ENCODE measurements at places on chromosomes 2 and 18. TPM values are rescaled to one million over a fixed set of nuclear protein-coding genes. Genes with fewer than 3 reads are reported as not detected.

GTF3C2 gene
- total RNA-seq = 83.9 TPM

AOX1 gene
- not detected for total RNA-seq

IGFBP5 gene
- total RNA-seq = not detected

DPYSL5 gene
- total RNA-seq = not detected

GRCh38 chr18:74154716-74155115 is 6.4 kb downstream of the TIMM21 start:
- no peak overlapping the region for H3K4me3 ChIP-seq
- H3K27ac ChIP-seq = no peak overlapping the region
- H3K36me3 ChIP-seq = peaks cover 43% of the 10 kb centered on the region
- DNase-seq = no peak

DNA sequence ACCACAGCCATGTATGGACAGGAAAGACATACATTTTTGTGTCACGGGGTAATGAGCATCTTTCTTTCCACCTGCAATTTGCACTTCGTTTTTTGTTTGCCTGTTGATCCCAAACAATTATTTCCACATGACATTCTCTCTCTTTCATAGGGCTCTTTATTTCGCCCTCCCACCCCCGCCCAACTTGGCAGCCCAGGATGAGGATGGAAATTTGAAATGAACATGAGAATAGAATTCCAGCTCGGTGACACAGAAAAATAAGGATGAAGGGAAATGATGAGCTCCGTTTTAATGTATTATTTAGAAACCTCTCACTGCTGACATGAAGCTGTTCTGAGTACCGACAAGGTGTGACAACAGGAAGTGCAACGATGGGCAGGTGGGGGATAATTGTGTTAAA is 443.3 kb downstream of the SOCS6 start:
- peaks cover 6% of the 10 kb centered on the region for H3K4me1 ChIP-seq
- no peak for DNase-seq
- H3K36me3 ChIP-seq = peaks cover 18% of the 10 kb centered on the region
- no peak overlapping the region for H3K4me3 ChIP-seq
- no peak overlapping the region for H3K27ac ChIP-seq

GRCh38 chr18:23459530-23459921 is 6.4 kb downstream of the RIOK3 start:
- peaks cover 24% of the 10 kb centered on the region for H3K36me3 ChIP-seq
- no peak overlapping the region for H3K4me3 ChIP-seq
- no peaks in the 10 kb centered on the region for H3K27me3 ChIP-seq
- peaks cover 45% of the 10 kb centered on the region for H3K4me1 ChIP-seq

GRCh38 chr2:218831378-218831990 is at the start of gene PRKAG3:
PRKAG3 (minus strand) TSS chr2:218831803.
- no peak within 1 kb of the TSS for H3K4me3 ChIP-seq
- H3K36me3 ChIP-seq = no peaks in the 10 kb centered on the region
- DNase-seq = no peak
- peaks cover 17% of the 10 kb centered on the region for H3K27me3 ChIP-seq
- no peak within 1 kb of the TSS for H3K27ac ChIP-seq
- no peaks in the 10 kb centered on the region for H3K4me1 ChIP-seq

DNA sequence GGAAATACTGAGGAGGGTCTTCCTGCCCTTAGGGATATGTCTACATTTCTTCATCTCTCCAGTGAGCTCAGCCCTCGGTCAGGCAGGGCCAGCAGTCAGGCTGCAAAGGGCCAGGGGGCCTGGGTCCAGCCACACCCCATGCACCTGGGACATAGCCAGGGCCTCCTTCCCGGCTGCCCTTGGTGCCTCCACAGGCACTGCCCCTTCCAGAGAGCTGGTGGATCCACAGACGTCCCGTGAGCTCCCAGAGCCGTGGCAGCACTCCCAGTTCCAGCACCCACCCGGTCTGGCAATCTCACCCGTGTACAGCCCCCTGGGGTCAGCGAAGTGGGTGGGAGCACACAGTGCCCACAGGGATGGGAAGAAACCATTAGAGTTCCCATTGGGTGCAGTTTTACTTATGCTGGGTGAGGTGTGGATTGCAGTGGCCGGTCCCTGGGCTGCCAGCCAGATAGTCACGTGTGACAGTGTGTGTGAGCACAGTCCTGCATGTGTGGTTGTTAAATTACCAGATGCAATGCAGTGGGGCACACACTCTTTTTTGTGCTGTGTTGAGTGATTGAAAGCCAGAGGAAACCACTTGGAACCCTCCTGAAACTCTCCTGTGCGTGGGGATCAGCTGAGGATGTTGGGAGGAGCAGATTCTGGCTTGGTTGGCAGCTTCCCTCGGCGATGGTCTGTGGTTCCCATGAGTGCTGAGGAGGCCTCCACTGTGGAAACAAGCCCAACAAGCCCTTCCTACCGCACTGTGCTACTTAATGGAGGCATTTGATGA is 131.0 kb downstream of the SNTG2 start:
- no peaks in the 10 kb centered on the region for H3K27me3 ChIP-seq
- H3K4me1 ChIP-seq = no peaks in the 10 kb centered on the region
- no peak for DNase-seq
- H3K27ac ChIP-seq = no peak overlapping the region

DNA sequence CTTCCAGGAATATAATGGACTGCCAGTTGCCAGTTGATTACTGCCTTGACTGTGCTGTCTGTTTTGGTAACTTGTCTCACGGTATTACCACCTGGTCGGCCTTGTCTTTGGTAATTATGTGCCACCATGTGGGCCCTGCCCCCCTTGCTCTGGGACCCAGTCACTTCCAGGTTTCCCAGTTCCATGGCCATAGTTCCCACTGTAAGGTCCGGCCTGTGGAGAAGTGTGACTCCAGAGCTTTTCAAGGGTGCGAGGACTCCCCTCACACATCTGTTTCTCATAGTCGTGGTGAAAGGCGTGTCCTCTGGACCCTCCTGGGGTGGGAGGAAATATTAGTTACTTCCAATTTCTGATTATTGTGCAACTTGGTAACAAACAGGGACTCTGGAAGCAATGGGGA is 150.5 kb downstream of the SEPTIN10 start:
- H3K36me3 ChIP-seq = no peaks in the 10 kb centered on the region
- no peaks in the 10 kb centered on the region for H3K27me3 ChIP-seq
- H3K4me3 ChIP-seq = no peak overlapping the region
- H3K4me1 ChIP-seq = no peaks in the 10 kb centered on the region

DNA sequence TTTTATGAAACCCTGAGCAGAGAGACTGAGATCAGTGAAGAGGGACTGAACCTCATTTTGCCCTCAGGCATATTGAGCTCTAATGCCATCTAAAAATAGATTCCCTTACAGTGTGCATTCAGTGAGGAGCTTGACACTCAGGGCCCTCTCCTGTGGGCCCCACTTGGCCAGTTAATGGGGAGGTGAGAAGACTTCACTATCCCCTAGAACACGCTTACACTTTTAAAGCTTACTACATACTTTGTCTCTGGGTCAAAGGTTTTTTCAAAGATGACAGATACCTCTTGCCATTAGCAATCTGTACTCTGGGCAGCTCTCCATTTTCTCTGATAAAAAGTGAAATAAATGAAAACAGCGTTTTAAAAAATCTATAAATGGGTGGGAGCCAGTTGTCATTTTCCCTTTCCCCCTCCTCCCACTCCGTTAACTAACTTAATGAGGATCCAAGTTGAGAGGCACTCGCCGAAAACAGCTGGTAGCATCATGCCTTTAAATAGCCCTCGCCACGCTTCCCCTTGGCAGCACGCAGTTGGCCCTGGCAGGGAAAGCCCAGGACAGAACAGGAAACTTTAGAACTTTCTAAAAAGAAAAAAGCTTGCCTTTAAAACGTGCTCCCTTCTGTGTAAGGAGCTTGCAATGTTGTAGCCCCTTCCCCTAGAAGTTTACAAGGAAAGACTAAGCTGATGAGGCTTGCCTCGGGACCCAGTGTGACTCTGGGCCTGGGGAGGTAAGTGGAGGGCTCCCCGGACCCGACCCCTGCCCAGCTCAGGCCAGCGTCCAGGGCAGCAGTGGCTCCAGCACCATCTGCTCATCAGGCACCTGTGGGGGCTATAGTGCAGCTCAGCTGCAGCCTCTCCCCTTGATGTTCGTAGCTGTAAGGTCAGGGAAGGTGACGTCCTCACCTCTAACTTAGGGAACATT is 58.8 kb upstream of the FOSL2 start:
- DNase-seq = no peak
- H3K4me3 ChIP-seq = no peak overlapping the region
- H3K36me3 ChIP-seq = peaks cover 9% of the 10 kb centered on the region
- H3K4me1 ChIP-seq = no peaks in the 10 kb centered on the region

DNA sequence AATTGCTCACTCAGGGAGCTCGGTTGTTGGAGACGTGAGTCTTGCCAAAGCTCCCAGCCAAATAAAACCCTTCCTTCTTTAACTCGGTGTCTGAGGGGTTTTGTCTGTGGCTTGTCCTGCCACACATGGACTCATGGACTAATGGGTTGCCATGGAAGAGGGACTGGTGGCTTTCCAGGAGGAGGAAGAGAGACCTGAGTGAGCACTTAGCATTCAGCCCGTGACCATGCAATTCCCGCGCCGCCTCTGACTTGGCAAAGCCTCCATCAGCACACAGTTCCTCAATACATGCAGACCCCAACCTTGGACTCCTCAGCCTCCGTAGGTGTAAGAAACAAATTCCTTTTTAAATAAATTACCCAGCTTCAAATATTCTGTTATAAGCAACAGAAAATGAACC is 57.3 kb upstream of the TMEM18 start:
- H3K4me1 ChIP-seq = peaks cover 13% of the 10 kb centered on the region
- H3K4me3 ChIP-seq = no peak overlapping the region

DNA sequence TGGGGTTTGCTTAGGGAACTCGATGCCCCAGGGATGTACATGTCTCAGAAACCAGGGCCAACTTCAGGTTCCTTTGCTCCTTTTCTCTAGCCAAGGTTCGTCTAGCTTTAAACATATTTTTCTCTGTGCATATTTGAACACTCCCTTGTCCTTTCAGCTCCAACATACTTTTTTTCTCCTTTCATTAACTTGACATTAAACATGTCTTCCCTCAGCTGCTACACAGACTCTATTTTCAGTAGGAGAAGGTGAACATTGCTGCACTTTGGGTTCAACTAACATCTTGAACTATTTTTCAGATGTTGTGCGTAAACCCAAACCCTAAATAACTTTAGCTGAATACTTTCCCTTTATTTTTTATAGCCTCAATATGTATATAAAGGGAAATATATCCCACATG is 212.9 kb downstream of the MTX2 start:
- no peaks in the 10 kb centered on the region for H3K4me1 ChIP-seq
- H3K4me3 ChIP-seq = no peak overlapping the region
- no peak for DNase-seq

GRCh38 chr2:105142239-105142638 is 99.3 kb upstream of the GPR45 start:
- no peak overlapping the region for H3K4me3 ChIP-seq
- DNase-seq = no peak
- H3K4me1 ChIP-seq = peaks cover 7% of the 10 kb centered on the region
- no peak overlapping the region for H3K27ac ChIP-seq

- peaks cover 8% of the 10 kb centered on the region for H3K4me1 ChIP-seq
- no peak for DNase-seq
- H3K4me3 ChIP-seq = no peak overlapping the region
These were observed 286.8 kb upstream of the TRIB2 start for GRCh38 chr2:12429779-12430406.

All from activated naive CD8-positive, alpha-beta T cell treated with anti-CD3 and anti-CD28 coated beads for 36 hours (primary cell).